Nucleus accumbens (tissue), 56 donors: ENCODE measurements at places on chromosomes 2 and 18.

DNA sequence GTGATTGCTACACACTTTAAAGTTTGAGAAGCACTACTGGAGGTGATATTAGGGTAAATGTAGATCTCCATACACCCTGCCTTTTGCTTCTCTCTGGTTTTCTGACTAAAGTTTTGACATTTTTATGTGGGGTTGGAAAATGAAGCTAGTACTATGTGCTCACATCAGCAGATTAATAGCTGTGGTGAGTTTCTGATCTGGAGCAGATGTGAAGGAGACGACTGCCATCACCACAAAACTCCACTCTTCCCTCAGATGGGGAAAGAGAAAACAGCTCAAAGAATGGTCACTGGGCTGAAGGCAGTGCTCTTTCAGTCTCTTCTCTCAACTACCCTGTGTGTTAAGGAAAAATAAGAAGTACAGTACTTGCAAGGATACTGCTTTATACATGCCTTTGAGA, 37.2 kb downstream of the PLEKHA3 start:
- no peak for DNase-seq

- DNase-seq, result no peak
Measured at GRCh38 chr18:8224576-8224975, 384.7 kb upstream of the RAB12 start.

DNA sequence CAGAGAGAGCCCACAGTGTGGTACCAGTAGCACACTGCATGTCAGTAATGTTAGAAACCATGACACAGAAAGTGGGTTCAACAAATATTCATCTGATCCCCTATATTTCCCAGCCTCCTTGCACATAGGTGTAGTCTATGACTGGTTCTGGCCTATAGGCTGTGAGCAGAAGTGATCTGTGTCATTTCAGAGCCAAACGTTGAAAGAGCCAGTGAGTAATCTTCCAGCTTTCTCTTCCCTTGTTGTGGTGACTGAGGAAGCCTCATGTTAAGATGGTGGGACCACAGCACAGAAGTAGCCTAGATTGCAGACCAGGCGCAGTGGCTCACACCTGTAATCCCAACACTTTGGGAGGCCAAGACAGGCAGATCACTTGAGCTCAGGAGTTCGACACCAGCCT, 4.1 kb downstream of the TMEM237 start:
- DNase-seq, result no peak

DNA sequence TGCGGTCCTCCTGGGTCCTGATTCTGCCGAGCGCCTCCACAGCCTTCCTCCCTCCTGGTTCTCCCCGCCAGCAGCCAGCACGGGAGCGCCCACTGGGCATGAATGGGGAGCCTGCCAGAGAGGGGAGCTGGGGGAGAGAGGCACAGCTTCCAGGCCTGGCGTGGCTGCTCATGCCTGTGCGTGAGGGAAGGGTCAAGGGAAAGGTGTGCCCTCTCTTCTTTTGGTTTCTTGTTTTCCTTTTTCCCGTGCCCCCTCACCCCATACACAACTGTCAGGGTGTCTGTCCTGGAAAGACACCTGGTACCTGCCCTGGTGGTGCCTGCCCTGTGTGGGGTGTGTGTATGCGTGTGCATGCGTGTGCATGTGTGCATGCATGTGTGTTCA, 4.7 kb upstream of the NEURL3 start:
- no peak for DNase-seq

- DNase-seq, result no peak
Measured at GRCh38 chr2:150211164-150211631, 276.3 kb downstream of the RND3 start.

GRCh38 chr2:233828546-233829192, 25.7 kb downstream of the HJURP start:
- no peak for DNase-seq

GRCh38 chr2:174784316-174784715, 20.0 kb upstream of the CHRNA1 start:
- no peak for DNase-seq
